HCT116 (cell line): ENCODE measurements at places on chromosomes 12 and 14.
A peak's percentile ranks its signal among the peaks of the same experiment; 100 is the strongest.

GRCh38 chr14:37090026-37090425 lies 82.4 kb downstream of the SLC25A21 start:
- no peak for DNase-seq

- DNase-seq: no peak
Measured at GRCh38 chr12:77013091-77013490, 52.3 kb downstream of the E2F7 start.

DNA sequence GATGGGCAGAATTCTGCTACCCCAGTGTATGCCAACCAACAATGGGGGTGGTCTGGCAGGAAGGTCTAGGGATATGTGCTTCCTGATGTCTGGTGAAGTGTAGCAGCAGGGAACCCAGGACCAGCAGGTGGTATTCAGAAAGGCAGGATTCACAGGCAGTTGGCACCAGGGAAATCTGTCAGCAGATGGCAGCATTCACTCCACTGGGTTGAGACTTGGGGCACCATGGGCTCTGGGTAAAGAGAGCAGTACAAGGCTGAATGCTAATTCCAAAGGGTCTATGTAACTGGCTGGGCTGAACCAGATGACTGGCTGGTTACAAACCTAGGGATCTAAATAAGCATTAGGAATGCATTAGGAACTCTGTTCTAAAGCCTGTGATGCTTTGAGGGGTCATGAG lies 466.9 kb upstream of the STXBP6 start:
- no peak for DNase-seq

DNA sequence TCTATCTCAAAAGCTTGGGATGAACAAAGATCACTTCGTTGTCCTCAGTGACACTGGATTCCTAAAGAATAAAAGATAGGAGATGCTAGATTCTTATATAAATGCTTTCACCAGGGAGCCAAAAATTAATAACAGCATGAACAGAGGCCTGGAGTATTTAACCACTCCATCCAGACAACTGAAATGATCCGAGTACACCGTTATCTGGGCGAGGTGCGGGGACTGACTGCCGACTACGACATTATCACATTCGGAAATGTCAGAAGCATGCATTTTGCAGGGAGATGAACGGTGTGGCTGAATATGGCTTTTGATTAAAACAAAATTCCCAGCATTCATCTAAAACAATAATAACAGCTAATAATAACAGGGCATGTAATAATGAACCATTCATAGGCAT lies 56.6 kb downstream of the TRPV4 start:
- no peak for DNase-seq

- DNase-seq: no peak
Measured at GRCh38 chr12:132945806-132946205, 10.3 kb downstream of the ZNF605 start.

DNA sequence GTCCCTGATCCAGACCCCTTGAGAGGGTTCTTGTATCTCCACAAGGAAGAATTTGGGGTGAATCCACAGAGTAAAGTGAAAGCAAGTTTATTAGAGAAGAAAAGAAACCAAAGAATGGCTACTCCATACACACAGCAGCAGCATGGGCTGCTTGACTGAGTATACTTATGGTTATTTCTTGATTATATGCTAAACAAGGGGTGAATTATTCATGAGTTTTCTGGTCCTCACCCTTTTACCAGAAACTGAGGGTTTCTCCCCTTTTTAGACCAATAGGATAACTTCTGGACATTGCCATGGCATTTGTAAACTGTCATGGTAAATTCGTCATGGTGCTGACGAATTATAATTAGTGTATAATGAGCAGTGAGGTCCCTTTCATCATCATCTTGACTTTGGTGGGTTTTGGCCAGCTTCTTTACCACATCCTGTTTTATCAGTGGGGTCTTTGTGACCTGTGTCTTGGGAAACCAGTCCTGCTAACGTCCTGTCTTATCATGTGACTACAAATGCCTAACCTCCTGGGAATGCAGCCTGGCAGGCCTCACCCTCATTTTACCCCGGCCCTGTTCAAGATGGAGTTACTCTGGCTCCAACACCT lies 121.9 kb downstream of the SPTSSA start:
- no peak for DNase-seq

DNA sequence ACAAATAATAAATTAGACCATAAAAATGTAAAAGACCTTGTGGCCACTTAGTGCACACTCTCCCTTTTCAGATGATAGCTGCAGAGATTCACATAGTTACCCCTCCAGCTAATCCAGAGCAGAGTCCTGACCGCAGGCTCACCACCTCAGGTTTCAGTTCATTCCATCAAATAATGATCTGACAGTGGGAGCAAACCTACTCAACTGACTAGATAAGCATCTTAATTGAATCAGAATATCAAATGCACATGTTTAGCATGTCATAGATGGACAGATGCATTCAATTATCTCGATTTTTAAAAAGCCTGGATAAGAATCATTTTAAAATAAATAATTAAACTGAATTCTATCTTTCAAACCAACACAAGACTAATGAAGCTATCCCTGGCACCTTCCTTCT lies 242.3 kb upstream of the PDZRN4 start:
- DNase-seq: no peak

GRCh38 chr12:47080725-47081502 lies 1.2 kb upstream of the AMIGO2 start:
- DNase-seq: no peak

GRCh38 chr12:103024650-103025049 lies 67.2 kb downstream of the ASCL1 start:
- DNase-seq: no peak

- peak; percentile 79 for DNase-seq
Measured at GRCh38 chr12:124680863-124681778, 113.7 kb upstream of the NCOR2 start.

DNA sequence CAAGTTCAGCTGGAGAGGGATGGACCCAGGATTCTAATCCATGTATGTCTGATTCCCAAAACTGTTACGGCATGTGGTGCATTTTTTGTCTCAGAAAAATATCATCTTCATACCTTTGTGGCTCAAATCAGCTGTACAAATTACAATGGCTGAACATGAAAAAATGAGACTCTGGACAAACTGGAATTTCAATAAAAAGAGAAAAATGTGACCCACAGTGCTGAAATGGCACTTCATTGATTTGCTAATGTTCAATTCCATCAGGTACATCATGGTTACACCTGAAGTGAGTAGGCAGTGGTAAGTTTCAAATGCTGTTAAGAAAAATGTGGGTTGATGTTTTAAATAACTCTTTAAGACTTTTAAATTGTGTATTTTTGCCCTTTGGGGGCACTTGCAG lies 165.6 kb upstream of the CAND1 start:
- DNase-seq: no peak

- no peak for DNase-seq
Measured at GRCh38 chr14:24131549-24131966, 1.1 kb downstream of the FITM1 start.

GRCh38 chr14:24892497-24893051 lies 157.4 kb downstream of the STXBP6 start:
- no peak for DNase-seq

- DNase-seq: no peak
Measured at GRCh38 chr14:91244501-91244901, at the start of gene GPR68. TSS of gene GPR68 (minus strand) at chr14:91244704. CDS start at chr14:91235050, 9,654 bp downstream.

GRCh38 chr14:61925043-61925442 lies 162.8 kb downstream of the SNAPC1 start:
- DNase-seq: peak; percentile 18

- DNase-seq: no peak
Measured at GRCh38 chr14:64654901-64655300, 49.3 kb upstream of the PLEKHG3 start.

DNA sequence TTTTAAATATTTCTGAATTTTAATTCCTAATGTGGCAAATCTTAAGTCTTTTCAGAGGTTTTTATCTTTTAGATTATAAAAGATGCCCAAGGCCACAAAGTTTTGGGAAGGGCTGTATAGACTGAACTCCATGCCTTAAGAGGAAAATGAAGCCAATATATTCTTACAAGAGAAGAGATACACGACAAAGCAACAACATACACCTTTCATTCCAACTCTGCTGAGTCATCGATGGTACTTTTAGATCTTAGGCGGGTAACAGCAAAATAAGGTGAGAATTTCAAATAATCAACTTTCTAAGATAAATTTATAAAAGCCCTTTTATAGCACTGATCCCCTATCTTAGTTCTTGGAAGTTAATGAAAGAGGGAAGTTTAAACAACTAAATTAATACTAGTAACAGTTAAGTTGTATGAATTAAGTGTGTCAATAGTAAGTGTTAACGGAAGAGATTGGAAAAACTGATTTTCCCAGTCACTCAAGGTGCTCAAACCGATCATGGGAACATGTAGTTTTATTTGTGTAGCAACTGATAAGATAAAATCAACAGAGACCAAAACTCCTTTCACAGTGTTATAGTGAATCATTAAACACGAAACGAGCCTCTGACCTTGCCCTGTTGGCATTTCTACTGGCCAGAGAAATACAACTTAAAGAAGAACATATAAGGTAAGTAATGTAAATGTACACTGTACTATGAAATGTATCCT lies 18.8 kb upstream of the PIK3C2G start:
- DNase-seq: no peak

GRCh38 chr12:65535946-65536345 lies 257.5 kb downstream of the MSRB3 start:
- no peak for DNase-seq

GRCh38 chr14:51701951-51702350 lies 50.2 kb downstream of the FRMD6 start:
- DNase-seq: no peak

DNA sequence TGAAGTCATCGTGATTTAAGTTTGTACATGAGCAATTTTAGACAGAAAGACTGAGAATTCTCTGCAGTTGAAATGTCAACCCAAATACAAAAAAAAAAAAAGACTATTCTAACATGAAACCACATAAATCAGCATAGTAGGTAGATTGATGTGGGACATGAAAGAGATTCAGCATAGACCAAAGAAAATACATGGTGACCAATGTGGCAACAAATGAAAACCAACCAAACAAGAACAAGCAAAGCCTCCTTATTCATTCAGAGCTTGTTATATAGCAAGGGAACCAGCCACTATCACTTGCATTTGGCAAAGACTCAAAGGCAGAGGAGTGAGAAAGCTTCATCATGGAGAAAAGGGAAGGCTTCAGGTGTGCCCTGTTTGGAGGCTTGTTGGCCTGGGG lies 144.4 kb upstream of the TMPO start:
- no peak for DNase-seq

DNA sequence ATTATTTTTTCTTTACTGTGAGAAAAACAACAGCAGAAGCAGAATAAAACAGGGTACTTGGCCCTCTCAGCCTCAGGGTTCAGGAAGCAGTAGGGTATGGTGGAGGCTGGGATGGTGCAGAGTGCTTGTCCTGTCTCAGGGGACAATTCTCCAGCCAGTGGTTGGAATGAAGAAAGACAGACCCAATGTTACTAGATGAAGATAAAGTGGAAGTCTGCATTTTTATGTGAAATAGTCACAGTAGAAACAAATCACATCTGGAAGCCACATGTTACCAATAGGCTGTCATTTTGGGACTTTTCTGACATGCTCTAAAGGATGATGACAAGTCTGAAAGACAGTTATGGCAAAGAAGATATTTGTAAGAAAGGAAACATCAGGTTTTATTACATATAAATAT lies 32.3 kb downstream of the PROX2 start:
- DNase-seq: no peak

- DNase-seq: no peak
Measured at GRCh38 chr12:132210223-132211055, 66.2 kb downstream of the NOC4L start.

DNA sequence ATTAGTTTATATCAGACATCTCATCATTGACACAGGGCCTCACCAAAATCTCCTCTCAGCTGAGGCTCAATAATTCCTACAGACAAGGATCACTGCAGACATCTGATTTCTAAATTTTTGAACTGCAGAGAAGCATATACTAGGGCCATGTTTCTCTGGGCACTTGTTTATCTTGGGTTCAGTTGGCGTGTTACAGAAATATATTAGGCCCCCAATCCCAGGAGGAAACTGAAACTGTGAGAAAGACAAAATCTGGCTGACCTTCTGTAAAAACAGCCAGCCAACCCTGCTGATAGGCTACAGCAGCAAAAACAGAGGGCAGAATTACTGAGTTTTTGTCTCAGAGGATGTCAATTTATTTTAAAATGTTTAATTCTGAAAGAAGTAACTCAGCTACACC lies 634.6 kb downstream of the ETNK1 start:
- no peak for DNase-seq

DNA sequence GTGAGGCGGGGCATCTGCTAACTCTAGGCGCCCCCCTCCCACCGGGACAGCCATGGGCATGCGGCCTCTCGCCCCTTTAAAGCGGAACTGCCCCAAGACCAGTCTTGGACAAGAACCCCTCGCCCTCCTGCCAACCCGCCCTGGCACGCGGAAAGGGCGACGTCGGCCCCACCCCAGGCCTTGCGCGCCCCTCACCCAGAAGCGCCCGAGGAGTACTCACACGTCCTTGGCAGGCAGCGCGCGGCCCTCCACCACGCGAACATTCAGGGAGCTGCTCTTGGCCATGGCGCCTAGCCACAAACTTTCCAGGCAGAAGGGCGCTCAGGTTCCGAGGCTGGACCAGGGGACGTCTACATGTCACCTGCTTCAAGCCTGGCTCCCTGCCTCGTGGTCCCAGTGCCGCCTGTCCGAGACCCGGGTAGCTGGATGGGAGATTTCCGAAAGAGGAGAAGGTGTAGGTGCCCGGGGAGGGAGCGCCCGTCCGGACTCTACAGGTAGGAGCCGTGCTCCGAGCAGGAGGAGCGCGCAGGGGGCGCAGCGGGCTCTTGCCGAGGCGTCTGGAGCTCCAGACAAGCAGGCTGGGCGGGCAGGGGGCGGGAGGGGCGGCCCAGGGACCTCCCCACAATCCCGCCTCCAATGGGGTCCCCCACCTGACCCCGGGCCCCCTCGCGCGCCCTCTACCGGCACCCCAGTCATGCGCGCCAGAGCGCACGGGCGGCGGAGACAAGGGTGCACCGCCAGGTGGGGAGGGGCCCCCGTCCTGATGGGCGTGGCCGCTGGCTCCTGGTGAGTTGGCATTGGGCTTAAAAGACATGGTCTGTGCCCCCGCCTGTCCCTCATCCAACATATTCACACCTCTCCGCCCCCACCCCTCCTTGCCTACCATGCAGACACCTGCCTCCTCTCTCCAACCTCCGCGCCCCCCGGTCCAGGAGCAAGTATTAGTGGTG lies at the start of gene RASAL1:
Gene RASAL1, minus strand, starts transcription at position 584 of the 950 bp plus-strand sequence. Its CDS starts 299 bp downstream, at position 285.
- peak; percentile 75 for DNase-seq

- DNase-seq: no peak
Measured at GRCh38 chr14:98350213-98350612, 921.8 kb downstream of the BCL11B start.

DNA sequence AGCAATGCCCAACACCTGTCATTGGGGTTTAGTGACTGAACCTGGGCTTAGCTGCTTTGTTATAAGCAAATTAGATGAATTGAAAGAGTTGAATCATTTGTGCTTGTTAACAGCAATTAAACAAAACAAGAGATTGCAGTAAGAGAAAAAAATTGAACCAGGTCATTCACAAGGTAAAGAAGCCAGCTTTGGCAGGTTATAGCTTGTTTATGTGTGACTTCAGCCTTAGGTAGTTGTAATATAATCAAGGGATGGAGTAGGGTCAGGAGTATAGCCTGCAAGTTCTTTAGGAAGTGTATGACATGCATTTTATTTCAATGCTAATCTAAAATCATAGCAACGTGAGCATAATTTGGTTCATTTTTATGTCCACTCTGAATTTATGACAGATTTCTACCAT lies 63.4 kb upstream of the PLEKHG3 start:
- no peak for DNase-seq

GRCh38 chr12:93094988-93095737 lies 166.1 kb upstream of the EEA1 start:
- DNase-seq: no peak
